Left renal pelvis (tissue), 4 donors: ENCODE measurements at places on chromosomes 2 and 18.

GRCh38 chr18:73923866-73924265, 223.8 kb downstream of the FBXO15 start:
- no peak for DNase-seq

- DNase-seq = no peak
Measured at GRCh38 chr2:234136461-234136860, 86.0 kb downstream of the SPP2 start.

DNA sequence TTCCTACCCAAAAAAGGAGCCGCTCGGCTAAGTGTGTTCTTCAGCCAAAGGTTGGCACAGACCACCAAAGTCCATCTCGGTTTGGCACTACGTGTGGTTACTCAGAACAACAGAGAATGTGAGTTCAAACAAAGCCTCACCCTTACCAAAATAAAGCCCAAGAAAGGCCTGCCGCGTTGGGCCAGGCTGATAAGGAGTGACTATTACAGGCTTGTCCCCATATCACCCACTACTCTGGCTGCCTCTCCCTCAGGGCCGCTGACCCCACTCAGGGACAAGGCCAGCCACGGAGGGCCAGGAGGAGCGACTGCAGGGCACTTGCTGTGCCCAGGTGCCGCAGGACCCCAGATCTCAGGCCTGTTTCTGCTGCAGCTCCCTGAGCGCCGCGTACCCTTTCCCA, 13.8 kb downstream of the HS1BP3 start:
- no peak for DNase-seq

DNA sequence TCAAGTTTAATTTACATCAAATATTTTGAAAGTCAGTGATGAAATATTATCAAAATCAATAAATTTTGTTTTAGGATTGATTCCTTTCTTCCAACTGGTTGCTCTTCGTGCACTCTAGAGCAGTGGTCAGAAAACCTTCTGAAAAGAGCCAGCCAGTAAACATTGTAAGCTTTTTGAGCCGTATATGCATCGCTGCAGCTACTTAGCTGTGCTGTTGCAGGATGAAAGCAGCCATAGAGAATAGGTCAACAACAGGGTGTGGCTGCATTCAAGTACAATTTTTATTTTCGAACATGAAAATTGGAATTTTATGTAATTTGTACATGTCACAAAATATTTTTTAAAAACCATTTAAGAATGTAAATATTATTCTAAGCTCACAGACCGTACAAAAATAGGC, 94.9 kb downstream of the MGAT5 start:
- no peak for DNase-seq

DNA sequence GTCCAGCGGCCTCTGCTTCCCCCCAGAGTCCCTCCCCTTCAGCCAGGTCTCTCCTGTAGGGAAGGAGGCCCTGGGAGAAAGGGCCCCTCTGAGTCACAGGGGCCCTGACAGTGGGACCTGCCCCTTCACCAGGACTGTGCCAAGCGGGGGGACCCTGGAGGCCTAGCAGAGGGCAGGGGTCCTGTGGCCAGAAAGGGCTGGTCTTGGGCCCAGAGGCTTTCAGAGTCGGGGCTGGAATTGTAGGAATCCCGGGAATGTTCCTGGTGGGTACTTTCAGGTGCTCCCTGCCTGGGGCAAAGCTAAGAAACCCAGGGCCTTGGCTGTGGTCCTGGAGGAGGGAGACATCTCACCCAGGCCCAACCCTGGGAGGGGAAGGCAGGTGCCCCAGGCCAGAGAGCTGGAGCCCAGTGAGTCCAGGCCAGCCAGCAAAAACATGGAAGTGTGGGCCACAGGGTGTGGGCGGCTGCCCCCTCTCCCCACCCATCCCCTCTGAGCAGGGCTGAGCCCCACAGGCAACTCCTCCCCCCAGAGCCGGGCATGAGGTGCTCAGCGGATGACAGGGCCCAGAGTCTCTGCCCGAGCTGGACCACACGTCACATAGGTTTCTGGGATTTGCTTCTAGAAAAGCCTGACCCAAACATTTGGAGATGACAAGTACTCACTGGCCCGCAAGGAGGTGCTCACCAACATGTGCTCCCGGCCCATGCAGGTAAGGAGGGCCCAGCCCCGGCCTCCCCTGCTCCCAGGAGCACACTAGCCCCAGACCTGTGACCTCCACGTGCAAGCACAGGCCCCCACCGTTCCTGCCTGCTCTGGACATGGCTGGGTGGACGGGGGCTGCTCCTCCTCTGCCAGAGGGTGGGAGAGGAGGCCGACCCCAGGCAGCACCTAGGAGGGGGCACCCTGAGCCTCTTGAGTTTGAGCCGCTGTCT, 48.2 kb upstream of the ALPP start:
- no peak for DNase-seq

DNA sequence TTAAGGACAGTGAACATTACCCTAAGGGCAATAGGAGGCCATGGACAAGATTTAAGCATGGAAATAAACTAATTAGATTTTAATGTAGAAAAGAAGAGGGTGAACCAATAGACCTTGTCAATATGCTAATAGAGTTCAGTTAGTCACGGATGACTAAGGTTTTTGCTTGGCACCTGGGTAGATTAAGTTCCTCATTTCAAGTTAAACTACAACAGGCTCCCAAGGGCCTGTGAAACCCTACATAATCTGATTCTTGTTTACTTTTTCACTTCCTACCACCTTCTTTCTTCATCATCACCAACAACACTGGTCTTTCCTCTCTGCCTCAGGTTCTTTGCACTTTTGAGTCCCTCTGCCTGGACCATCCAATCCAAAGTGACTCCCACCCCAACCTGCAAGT, 14.8 kb downstream of the SP110 start:
- DNase-seq = no peak

DNA sequence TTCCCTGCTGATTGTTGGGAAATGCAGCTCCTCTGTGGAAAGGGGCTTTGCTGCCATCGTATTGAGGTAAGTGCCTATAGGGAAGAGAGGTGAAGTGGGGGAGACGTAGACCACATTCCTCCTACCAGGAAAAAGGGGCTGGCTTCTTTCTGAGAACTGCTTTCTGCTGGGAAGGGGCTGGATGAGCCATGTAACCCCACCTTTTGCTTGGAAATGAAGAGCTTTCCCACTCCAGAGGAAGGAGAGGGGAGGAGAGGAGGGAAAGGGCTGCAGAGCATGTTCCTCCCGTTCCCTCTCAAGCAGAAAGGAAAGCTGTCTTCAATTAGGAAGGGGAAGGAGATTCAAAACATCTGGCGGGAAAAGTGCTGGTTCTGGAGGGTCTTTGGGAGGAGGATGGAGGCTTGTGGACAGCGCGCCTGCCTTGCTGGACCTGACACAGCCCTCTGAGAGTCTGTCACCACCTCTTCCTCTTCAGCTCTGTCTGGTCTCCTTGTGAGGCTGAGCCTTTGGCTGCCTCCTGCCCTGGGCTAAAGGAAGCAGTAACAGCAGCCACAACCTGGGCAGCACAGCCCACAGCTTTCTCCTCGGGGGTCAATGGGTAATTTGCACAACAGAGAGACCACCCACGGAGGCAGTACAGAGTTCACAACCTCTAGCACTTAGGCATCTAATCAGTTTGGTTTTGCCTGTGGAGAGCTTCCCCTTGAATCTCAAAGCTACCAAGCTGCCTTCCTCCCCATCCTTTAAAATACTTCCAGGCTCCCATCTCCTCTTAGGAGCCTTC, 410.0 kb upstream of the TNP1 start:
- DNase-seq = no peak

- DNase-seq = no peak
Measured at GRCh38 chr2:238006510-238006909, 39.7 kb downstream of the UBE2F start.

- DNase-seq = no peak
Measured at GRCh38 chr2:216571178-216571908, 61.9 kb upstream of the IGFBP2 start.

- DNase-seq = no peak
Measured at GRCh38 chr2:18664421-18664820, 75.1 kb upstream of the NT5C1B start.

DNA sequence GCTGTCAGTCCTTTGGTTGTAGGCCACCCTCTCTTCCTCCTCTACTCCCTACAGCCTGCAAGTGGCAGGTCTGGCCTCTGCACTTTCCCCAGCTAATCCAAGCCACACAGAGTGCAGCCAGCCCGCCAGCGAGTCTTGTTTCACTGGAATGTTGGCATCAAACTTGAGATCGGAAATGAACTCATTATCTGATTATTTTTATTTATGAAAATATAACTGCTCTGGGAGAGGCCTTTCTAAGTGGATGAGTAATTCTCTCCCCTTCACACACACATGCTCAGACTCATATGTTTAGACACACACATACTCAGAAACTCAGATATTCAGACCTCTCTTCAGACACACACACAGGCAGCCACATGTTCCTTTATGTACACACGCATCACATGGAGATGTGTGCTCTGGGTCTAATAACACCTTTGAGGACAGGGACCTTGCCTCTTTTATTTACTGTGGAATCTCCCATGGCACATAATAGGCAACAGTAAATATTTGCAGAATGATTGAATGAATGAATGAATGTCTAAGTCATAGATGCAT, 151.3 kb downstream of the ZFP36L2 start:
- no peak for DNase-seq

DNA sequence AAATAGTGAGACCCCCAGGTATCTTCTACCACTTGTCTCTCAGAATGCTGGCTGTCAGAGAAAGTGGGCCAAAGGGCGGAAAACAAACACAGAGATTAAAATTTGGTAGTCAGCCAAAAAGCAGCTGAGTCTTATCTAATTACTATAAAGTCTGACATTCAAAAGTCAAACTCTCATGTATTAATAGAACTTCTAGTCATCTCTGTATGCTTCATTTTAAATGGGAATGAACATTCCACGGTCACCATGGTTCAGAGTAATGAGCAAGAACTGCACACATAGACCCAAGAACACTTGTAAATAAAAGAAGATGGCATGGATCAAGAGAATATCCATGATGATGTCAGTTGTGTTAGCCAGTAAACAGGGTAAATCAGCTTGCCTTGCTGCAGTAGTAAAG, 1267.0 kb upstream of the CHAC2 start:
- no peak for DNase-seq

DNA sequence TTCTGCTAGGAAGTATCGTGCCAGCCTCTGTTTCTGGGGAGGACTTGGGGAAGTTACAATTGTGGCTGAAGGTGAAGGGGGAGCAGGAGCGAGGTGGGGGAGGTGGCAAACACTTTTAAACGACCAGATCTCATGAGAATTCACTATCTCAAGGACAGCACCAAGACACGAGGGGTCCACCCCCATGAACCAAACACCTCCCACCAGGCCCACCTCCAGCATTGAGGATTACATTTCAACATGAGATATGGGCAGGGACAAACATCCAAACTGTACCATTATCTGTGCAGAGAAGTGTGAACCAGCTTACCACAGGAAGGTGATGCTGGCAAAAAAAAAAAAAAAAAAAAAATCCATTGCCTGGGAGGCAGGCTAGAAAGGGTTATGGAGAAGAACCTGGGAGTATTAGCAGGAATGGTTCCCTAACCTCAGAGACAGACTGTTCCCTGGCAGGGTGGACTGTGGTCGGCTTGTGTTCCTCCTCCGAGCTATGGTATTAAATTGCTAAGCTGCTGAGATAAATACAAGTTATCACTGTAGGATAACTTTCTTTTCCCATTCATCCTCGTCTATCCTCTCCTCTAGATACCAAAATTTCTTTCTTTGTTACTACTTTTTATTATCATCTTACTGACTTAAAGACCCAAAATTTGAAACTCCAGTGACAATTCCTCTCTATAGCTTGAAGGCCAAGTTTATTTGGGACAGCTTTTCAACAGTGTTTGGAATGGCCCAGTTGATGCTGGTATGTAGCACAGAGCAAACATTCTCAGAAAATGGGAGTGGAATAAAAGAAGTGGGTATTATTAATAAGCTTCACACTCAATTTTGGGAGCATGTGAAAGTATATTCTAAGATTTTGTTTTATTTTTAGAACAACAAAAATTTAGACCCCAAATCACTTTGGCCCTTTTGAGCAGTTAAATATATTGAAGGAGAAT, 73.7 kb upstream of the MAP3K20 start:
- DNase-seq = no peak
